ENCODE measurements at places on chromosomes 1 and 21. TPM values are rescaled to one million over a fixed set of nuclear protein-coding genes. Genes with fewer than 3 reads are reported as not detected.

DNA sequence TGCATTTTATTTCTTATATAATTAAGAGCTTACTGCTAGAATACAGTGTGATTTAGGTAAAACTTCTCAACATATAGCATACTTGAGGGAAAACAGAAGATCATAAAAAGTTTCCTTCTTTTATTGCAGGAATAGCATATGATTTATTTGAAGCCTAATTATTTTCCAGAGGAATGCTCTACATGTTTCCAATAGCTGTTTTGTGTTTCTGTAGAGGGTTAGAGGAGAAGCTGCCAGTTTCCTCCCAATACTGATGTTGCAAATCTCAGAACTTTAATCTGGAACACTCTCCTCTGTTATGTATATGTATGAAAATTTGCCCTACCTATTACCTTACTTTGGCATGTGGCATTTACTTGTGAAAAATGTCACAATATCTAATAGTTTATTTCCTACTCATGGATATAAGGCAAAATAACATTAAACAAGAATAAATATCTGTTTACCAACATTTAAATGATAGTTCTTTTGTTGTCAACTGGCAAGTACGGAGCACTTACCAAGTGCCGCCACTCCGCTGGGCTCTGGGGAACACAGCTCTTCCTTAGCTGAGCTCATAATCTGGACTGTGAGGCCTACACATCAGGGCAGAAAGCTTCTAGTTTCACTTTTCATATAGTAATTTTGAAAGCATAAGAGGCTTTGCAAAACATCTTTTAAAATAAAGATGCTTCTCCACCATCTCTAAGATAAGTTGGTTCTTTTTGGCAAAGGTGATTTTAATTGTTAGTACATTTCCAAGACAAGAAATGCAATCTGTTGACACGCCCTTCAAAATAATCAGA is 239.8 kb upstream of the C1orf105 start:
- peak; percentile 53 for DNase-seq

- DNase-seq = peak; percentile 32
Observed at GRCh38 chr1:201882665-201883132, 6.0 kb upstream of the SHISA4 start.

DNA sequence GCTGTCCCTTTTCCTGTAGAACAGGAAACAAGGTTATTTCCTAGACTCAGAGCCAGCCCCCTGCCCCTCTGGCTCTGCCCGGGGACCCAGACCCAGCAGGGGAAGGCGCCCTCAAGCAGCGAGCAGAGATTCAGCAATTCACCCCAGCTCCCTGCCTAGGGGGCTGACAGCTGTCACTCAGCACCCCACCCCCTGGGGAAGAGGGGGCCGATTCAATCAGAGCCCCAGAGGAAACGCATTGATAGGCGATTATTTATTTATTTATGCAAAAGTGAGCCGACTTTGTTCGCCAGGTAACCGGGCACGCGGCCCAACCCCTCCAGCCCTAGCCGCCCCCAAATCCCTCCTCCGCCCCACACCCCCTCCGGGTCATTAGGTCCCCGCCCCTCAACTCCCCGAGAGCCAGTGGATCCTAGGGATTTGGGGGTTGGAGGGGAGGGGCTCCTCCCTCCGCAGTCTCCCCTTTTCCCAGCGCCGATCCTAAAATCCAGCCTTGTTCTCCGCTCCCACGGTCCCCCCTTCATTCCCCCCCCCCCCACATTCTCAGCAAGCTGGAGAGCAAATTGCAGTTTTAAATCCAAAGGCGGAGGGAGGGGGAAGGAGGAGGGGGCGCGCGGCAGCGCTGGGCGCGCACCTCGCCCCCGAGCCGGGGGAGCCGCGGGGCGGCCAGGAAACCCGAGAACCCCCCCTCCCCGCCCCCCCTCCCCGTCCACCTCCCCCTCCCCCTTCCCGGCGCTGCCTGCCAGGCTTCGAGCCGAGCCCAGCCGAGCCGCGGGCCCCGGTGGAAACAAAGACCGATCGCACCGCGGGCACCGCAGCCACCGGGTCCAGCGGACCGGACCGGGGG is 1.3 kb downstream of the AHDC1 start:
- peak; percentile 61 for DNase-seq

- DNase-seq = no peak
Observed at GRCh38 chr1:240672132-240672811, 60.3 kb upstream of the GREM2 start.

DNA sequence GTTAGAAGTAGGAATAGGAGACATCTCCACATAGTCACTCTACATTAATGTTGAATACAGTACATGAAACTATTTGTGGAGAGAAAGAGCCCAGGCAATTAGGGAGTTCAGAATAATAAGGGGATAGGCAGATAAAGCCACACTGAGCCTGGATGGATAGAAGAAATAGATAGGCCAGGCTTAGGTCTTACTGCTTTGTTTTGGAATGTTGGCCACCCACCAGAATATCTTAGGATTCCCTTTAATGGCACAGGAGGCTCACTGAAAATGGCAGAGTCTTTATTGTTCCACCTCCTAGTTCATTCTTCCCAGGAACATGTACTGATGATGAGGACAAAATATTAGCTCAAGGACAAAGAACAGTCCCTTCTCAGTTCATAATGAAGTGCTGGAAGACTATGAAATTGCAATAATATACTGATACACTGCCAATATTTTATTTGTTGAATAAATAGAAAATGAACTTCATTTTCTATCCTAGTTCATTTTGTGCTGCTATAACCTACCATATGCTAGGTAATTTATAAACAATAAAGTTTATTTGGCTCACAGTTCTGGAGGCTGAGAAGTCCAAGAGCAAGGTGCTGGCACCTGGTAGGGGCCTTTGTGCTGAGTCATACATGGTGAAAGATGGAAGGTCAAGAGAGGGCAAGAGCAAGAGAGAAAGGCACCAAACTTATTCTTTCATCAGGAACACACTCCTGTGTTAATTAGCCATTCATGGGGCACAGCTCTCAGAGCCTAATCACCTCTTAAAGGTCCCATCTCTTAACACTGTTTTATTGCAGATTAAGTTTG is 87.3 kb downstream of the TBX15 start:
- no peak for DNase-seq

- no peak for DNase-seq
Observed at GRCh38 chr1:221849897-221850296, 108.0 kb upstream of the DUSP10 start.

- no peak for DNase-seq
Observed at GRCh38 chr1:40303051-40303771, 13.9 kb downstream of the COL9A2 start.

- DNase-seq = no peak
Observed at GRCh38 chr1:111449703-111450017, 396 bp downstream of the ATP5PB start.

The TIMM17A gene
- total RNA-seq = 67.0 TPM

The RGL1 gene
- total RNA-seq = 29.3 TPM

The MTOR gene
- 86.6 TPM for total RNA-seq

Measured in dermis blood vessel endothelial cell (primary cell).